ENCODE measurements at places on chromosomes 5 and 9.

- no peak for DNase-seq
Observed at GRCh38 chr5:131532031-131532640, 102.9 kb downstream of the RAPGEF6 start.

DNA sequence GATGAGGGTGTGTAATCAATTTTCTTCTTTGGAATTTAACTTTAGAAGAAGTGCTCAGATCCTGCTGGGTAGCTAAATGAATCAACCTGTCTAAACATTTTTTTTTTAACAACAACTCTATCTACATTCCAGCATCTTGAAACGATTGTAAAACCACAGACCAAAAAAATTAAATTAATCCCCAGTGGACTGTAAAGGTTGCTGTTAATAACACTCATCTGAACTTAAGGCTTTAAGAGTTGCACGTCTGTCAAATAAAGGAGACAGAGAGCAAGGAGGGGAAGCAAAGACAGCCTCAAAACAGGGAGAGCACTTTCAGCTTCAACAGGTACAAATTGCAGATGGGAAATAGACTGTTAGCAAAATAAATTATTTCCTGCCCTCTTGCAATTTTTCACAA, 548.5 kb downstream of the DTWD2 start:
- no peak for DNase-seq

GRCh38 chr9:123941524-123942070, 11.7 kb upstream of the DENND1A start:
- DNase-seq = no peak

- DNase-seq = no peak
Observed at GRCh38 chr9:131419026-131419614, 25.2 kb downstream of the PRRC2B start.

DNA sequence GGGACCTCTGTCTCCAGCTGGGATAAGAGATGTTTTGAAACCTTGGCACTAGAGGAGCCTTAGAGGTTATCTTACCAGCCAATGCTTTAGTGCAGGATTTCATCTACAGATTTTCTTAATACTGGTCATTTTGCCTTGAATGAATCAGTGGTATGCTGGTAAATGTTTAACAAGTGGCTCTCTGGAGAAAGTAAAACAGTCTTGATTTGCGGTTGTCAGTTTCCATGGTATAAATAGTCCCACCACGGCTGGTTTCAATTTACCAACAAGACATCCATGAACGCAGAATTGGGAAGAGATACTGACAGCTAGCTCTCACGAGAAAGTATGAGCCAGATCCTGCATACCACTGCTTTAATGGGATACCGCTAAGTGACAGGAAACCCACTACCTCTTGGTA, 56.7 kb upstream of the CXCL14 start:
- DNase-seq = no peak

GRCh38 chr5:112552791-112553190, 133.7 kb upstream of the EPB41L4A start:
- DNase-seq = no peak

DNA sequence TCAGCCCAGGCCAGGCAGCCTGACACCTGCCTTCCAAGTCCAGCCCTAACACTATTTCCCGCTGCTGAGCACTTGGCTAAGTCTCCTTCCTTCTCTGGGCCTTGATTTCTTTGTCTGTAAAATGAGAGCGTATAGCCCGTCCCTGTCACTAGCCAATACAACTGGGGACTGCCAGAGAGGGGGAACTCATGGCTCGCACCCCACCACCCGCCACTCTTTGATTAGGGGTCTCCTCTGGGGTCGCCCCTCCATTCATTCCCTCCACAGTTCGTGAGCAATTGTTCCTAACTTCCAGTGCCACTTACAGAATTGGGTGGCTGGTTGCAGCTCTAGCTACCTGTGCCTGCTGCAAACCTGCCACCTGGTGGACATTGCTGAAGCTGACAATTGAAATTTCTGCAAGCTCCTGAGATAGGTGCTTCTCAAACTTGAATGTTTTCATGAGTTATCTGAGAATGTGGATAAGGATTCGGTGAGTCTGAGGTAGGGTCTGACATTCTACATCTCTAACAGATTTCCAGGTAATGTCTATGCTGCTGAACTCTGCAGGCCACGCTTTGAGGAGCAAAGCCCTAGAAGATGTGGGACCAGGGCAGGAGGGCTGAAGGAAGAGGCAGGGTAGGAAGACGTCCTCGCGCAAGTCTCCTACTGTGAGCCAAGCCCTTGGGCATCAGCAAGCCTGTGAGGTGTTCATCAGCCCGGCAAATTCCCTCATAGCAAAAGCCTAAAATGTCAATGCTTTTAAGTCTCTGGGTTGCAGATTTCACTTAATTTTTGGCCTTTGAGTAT, 13.3 kb upstream of the RECK start:
- peak; percentile 51 for DNase-seq

- no peak for DNase-seq
Observed at GRCh38 chr5:107269256-107269655, 401.5 kb downstream of the EFNA5 start.

GRCh38 chr5:116779846-116780245, 205.2 kb upstream of the SEMA6A start:
- no peak for DNase-seq

DNA sequence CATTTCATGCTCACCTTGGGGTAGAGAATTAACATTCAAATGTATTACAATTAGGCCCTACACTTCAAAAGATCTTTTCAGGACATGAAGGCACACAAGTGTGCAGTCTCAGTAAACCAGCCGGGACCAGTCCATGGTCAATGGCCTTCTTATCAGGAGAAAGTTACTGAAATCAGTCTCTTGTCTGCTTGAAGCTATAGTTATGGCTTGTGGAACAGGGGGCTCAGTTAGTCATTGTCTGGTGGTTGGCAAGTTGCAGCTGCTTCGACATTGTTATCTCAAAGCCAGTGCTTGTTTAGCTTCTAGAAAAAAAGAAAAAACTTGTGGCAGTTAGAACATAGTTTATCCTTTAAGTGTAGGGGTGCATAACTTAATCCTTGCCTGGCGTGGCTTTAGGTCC, 213.1 kb upstream of the ACO1 start:
- DNase-seq = no peak

GRCh38 chr9:34190996-34191892, 12.4 kb downstream of the UBAP1 start:
- no peak for DNase-seq

DNA sequence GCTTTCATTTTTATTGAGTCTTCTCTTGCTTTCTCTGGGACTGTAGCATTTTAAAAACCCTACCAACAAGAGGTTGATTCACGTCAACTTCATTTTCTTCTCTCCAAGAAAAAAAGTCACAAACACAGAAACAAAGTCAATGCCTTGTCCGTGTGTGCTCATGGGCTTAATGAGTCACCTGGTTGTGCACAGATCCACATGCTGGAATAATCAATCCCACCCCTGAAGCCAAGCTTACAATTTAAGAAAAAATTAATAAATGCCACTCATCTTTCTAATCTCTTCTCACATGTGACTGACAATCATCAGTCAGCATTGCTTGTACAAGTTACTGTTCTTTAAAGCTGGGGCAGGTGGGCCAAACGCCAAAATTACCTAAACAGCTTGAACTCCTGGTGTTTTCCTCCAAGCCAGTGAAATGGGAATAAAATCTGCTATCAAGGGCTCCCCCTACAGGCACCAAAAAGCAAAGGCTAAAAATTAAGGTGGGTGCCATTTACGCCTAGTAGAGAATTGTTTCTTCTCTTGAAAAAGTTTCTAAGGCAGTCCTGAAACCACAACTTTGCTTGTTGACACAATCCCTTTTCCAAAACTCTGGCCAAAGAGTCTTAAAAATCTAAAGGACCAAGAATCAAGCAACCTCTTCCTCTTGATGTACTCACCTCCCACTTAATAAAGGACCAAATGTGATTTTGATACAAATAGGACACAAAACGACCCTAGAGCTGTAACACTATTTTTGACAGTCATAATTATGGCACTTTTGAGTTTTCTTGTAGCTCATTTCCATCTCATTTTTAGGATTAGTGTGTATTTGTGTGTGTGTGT, 21.3 kb downstream of the TRMO start:
- DNase-seq = no peak

- no peak for DNase-seq
Observed at GRCh38 chr9:109868207-109868606, 88.2 kb downstream of the PALM2AKAP2 start.

GRCh38 chr9:3268223-3268622, 257.6 kb downstream of the RFX3 start:
- no peak for DNase-seq

GRCh38 chr9:82890865-82891264, 172.1 kb downstream of the RASEF start:
- DNase-seq = no peak

GRCh38 chr5:159509002-159509660, 178.8 kb upstream of the IL12B start:
- no peak for DNase-seq

- no peak for DNase-seq
Observed at GRCh38 chr5:44774279-44774880, 34.4 kb upstream of the MRPS30 start.

GRCh38 chr5:128646176-128646575, 108.1 kb upstream of the FBN2 start:
- DNase-seq = no peak

DNA sequence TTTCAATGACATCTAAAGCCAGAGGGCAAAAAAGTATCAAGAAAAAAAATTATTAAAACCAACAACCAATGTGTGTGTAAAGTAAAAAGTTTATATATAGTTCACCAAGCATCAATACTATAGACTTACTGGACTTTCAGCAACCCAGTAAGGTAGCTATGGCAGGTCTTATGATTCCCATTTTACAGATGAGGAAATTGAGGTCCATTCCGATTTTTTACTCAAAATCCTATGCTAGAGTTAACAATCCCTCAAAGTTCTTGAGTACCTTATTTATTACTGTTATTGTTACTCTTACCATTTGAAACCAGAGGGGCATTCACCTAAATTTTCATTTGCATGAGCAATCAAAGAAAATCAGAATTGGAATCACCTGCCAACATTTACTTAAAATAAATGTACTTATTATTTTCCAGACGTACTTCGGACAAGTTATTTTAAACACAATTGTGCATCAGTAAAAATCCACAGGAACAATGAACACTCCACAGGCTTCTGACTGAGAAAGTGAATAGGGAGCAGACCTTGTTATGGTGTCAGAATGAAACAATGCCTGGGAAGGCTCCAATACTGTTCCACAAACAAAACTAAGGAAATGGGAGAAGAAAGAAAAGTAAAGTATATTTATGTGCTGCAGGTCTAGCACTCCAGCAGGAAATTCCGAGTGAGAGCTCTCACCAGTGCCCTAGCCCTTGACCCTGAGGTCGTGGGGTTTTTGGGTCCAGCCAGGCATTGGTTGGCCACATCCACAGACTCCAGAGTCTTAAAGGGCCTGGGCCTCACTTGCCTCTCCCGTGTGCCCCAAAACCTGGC, 229.9 kb downstream of the PIK3R1 start:
- no peak for DNase-seq

DNA sequence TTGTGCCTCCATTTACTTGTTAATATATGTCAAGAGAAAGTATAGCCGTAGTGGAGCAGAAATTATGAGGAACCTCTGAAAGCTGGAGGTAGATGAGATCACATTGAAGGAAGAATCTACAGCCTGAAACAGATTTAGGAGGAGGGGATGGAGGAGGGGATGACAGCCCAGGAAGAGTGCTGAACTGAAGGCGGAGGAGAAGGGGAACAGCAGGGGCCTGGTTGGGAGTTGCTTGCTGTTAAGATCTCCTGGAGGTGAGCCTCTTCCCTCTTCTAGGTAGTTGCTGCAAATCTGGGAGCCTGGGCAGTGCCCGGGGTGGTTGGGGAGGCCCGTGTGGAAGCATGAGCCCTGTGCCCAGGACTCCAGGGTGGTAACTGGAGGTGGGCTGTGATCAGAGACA, 111.8 kb upstream of the SEMA6A start:
- DNase-seq = no peak

GRCh38 chr5:56314529-56314928, 81.4 kb upstream of the ANKRD55 start:
- DNase-seq = no peak

GRCh38 chr9:105027084-105027483, 99.1 kb upstream of the ABCA1 start:
- no peak for DNase-seq

DNA sequence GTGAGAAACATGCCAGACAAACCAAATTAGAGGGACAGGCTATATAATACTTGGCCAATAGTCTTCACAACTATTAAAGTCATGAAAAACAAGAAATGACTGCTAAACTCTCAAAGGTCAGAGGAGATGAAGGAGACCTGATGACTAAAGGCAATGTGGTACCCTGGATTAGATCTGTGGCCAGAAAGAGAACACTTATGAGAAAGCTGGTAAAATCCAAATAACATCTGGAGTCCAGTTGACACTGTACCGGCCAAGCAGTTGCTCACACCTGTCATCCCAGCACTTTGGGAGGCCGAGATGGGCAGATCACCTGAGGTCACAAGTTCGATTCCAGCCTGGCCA, 24.4 kb downstream of the ATOX1 start:
- no peak for DNase-seq

- no peak for DNase-seq
Observed at GRCh38 chr9:71620746-71621145, 147.6 kb downstream of the CEMIP2 start.

- no peak for DNase-seq
Observed at GRCh38 chr9:70257991-70258691, 637 bp upstream of the SMC5 start.
